Esophagus squamous epithelium (tissue), 5 donors: ENCODE measurements at places on chromosomes 6 and 20. TPM values are rescaled to one million over a fixed set of nuclear protein-coding genes. Genes with fewer than 3 reads are reported as not detected.

The FERMT1 gene
- 19.3 TPM for total RNA-seq

The LY6G6D gene
- total RNA-seq, result not detected

The KCNG1 gene
- total RNA-seq, result 2.2 TPM

The PRSS35 gene
- total RNA-seq, result not detected

The RSPH9 gene
- total RNA-seq, result 0.15 TPM

The FGD2 gene
- total RNA-seq, result 6.3 TPM

The TCP11 gene
- total RNA-seq, result not detected

The CAP2 gene
- 2.9 TPM for total RNA-seq

The KCNK17 gene
- not detected for total RNA-seq

The LZTS3 gene
- 4.0 TPM for total RNA-seq

The C20orf141 gene
- total RNA-seq, result not detected

The HFE gene
- total RNA-seq, result 5.0 TPM

The FAM50B gene
- total RNA-seq, result 12.9 TPM

The NKAIN2 gene
- total RNA-seq, result not detected

The POM121L2 gene
- total RNA-seq, result not detected

The THBD gene
- 54.9 TPM for total RNA-seq

The TMC2 gene
- not detected for total RNA-seq

The GPR6 gene
- total RNA-seq, result not detected

The RAET1G gene
- total RNA-seq, result 14.9 TPM

The FKBP1C gene
- not detected for total RNA-seq

The C20orf204 gene
- not detected for total RNA-seq

The QKI gene
- total RNA-seq, result 149 TPM

The TFAP2C gene
- total RNA-seq, result 29.6 TPM

The CRISP1 gene
- total RNA-seq, result not detected

The CYP21A2 gene
- total RNA-seq, result not detected

The RHAG gene
- total RNA-seq, result not detected

The ID4 gene
- 21.4 TPM for total RNA-seq

The WFDC11 gene
- not detected for total RNA-seq
